ENCODE measurements at places on chromosomes 4 and X.

GRCh38 chr4:153081693-153082092 is 122.5 kb upstream of the TRIM2 start:
- DNase-seq: no peak

DNA sequence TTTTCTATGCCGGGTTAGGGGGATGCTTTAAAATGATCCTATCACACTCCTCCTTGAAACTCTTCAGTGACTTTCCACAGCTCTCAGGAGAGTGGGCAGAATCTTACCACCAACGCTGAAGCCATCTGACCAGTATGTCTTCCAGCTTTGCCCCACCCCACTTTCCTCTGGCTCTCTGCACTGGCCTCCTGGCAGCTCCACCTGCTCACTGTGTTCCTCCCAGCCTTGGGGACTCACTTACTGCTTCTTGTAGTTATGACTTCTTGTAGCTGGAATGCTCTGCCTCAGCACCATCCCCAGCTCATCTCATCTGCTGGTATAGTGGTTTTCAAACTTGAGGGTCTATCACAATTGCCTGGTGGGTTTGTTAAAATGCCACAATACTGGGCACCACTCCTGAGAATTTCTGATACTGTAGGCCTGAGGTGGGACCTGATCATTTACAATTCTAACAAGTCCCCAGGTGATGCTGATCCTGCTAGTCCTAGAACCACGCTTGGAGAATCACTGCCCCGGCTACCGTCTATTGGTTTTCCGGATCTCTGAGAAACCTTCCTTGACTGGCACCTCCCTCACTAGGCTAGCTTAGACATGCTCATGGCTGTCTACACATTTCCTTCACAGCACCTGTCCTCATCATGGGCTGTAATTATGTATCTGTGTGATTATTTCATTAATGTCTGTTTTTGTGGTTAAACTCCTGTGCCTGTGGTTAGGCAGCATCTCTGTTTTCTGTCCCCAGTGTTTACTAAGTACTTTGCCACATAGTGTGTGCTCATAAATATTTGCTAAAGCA is 152.2 kb downstream of the MGST2 start:
- DNase-seq: no peak

DNA sequence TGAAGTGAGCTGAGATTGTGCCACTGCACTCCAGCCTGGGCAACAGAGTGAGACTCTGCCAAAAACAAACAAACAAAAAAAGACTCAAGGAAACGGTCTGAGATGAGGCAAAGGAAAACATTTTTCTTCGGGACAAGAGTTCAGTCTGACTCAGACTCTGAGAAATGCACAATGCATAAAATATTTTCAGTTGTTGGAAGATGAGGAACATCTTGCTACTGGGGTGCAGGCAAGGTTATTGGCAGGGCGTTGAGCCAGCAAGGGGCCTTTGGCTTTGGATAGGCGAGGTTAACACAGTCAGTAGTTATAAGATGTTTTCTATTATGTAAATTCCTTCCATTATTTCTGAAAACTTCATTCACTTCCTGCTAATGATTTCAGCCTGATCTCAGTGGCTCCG is 96.1 kb upstream of the VCX start:
- no peak for DNase-seq

DNA sequence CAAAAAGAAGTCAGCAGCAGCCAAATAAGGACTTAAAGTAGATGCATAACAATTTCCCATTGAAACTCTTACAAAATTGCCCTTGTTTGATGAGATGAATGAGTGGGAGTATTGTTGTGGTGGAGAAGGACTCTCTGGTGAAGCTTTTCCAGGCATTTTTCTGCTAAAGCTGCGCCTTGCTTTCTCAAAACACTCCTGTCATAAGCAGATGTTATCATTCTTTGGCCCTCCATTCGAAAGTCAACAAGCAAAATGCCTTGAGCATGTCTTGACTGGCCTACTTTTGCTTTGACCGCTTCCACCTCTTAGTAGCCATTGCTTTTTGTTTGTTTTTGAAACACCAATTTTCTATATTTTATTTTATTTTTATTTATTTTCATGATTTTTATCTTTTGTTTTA is 340.9 kb upstream of the FGF13 start:
- no peak for DNase-seq

DNA sequence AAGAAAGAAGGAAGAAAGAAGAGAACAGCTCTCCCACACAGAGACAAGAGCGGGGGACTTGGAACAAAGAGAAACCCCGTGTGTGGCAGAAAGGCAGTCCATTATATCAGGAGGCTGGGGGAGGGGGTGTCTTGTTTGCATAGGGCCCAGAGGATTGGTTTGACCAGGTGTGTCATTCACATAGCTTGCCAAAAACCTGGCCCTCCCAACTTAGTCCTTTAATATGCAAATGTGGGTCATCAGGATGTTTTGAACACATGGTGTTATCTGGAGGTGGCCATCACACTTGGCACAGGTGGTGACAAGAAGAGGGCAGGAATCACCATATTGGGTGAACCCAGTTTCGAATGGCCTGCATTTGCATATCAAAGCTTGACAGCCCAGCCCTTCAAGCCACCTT is 111.7 kb downstream of the LINC00632 start:
- DNase-seq: no peak

DNA sequence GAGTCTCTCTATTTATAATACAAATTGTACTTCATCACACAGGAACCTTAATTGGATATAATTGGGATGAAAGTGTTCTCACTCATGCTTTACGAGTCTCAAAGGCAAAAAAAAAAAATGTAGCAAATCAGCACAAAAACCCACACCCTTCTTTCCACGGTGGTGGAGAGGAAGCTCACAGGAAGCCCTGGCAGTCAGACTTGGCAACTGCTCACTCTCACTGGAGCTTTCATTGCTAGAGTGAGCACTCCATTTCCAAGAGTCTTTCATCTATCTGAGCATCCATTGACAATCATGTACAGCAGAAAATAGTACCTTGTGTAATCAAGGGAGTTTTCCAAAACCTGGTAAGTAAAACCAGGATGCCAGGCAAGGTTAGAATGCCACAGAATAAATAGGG is 2159.4 kb upstream of the AGA start:
- DNase-seq: no peak

DNA sequence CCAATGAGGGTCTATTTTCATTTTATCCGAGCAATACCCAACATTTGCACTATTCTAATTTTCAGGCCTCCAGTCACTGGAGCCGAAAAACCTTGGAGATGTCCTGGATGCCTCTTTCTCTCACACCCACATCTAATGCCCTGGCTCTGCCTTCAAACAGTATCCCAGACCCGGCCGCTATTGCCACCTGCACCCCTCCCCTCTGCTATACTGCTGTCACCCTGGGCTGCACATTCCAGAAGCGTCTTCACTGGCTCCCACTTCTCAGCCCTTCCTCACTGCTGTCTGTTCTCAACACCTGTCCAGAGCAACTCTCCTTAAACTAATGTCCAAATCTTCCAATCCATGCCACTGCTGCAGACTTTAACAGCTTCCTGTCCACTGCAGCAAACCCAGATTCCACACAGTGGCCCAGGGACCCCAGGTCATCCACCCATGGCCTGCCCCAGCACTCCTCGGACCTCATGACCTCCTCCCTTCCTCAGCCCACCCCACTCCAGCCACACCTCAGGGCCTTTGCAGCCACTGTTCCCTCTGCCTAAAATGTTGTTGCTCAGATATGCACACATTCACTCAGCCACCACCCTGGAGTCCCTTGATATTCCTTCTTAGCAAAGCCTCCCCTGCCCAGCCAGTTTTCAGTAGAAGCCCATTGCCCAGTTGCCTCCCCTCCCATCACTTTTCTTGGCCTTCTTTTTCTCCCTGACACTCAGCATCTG is 30.5 kb upstream of the PPP2R2C start:
- no peak for DNase-seq

GRCh38 chr4:155887045-155887444 is 16.5 kb upstream of the TDO2 start:
- no peak for DNase-seq

DNA sequence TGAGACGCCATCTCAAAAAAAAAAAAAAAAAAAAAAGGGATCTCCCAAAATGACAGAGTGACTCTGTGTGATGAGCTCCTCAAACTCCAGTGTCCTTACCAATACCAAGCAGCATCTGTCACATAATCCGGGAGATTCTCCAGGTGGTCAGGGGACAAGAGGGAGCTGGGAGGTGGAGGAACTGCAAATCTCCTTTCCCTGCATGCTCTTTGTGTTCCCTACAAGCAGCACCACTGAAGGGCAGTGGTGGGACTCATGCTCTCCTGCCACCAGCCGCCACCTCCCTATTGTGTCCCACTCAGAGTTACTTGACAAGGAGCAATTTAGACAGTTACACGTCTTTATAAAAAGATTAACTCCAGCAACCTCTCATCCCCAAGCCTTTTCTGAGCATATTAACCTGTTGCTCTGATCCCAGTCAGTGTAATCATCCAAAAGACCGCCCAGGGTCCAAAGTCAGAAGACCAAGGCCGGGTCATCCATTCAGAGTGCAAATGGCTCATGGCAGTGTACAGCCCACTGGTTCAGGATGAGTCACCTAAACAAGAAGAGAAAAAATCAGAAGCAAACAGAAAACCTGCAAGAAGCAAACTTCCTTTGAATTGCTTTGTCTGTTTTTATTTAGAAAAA is 23.6 kb downstream of the MGST2 start:
- DNase-seq: no peak

- DNase-seq: no peak
These were observed 17.0 kb downstream of the GASK1B start for GRCh38 chr4:158155656-158156356.

GRCh38 chr4:184811526-184812198 is 14.1 kb downstream of the ACSL1 start:
- DNase-seq: no peak
